ENCODE measurements at places on chromosomes 11 and 22.
A peak's percentile ranks its signal among the peaks of the same experiment; 100 is the strongest.

DNA sequence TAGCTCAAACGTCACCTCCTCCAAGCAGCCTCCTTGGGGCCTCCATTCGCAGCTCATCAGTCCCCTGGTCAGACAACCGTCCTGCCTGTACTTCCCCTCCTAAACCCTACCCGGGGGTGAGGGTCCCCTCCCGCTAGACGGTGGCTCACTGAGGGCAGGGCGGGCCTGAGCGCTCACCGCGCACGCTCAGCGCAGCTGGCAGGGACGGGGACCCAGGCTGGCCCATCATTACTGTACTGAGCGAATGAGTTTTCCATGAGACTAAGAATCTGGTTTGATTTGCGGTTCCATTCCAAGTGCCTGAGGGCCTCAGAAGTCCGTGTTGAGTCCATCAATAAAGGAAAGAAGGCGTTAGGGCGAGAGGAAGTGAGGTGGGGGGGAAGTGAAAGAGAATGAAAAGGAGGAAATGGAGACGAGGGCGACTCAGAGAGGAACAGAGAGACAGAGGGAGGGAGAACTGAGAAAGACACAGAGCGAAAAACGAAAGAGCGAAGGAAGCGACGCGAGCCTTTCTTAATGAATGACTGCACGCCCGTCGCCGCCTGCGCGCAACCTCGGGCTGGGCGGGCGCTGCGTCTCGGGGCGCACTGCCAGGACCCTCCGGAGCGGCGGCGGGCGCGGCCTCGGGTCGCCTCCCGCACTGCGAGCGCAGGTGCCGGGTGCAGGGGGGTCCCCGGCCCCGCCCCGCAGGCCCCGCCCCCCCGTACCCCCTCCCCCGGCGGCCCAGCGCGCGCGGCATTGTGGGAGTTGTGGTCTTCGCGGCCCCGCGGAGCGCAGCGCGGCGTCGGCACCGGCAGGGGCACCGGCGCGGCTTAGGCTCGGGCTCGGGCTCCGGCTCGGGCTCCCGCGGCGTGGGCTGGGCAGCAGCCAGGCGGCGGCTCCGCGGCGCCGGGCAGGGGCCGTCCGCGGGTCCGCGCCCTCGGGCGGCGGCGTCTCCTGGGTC lies at the start of gene ASPHD2:
ASPHD2 (plus strand) TSS at position 746 of the 943 bp plus-strand sequence. CDS start 4,356 bp downstream, outside the sequence.
- DNase-seq = peak; percentile 94

- DNase-seq = no peak
Measured at GRCh38 chr11:1839204-1839923, 583 bp downstream of the TNNI2 start.

DNA sequence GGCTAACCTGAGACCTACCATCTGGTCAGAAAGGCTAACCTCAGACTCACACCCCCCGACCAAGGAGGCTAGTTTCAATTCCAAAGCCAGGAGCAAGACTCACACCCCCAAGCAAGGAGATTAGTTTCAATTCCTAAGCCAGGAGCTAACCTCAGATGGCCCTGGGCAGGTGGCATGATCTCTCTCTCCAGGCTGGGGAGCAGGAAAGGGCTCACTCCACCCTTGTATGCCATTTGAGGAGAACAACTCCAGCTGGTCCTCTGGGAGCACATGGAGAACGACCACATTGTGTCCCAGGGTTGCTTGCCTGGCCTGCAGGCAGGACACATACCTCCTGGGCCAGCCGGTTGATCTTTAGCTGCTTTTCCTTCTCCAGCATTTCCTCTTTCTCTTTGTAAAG lies 32.6 kb downstream of the USH1C start:
- no peak for DNase-seq

DNA sequence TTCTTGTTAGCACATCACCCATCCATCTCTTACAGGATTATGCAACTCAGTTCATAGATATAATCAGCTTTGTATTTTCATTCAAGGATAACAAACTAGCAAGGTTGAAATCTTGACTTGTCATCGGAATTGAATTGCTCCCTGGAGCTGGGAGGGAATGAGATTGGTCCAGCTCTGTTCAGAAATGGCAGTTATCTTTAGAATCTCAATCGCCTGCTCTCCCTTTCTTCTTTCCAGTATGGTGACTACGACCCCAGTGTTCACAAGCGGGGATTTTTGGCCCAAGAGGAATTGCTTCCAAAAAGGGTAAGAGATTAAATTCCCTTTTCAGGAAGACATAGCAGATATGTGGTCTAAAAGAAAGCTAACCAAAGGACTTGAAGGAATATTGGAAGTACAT lies 51.0 kb downstream of the NF2 start:
- no peak for DNase-seq

- no peak for DNase-seq
Measured at GRCh38 chr11:120392793-120393192, 56.6 kb downstream of the ARHGEF12 start.

DNA sequence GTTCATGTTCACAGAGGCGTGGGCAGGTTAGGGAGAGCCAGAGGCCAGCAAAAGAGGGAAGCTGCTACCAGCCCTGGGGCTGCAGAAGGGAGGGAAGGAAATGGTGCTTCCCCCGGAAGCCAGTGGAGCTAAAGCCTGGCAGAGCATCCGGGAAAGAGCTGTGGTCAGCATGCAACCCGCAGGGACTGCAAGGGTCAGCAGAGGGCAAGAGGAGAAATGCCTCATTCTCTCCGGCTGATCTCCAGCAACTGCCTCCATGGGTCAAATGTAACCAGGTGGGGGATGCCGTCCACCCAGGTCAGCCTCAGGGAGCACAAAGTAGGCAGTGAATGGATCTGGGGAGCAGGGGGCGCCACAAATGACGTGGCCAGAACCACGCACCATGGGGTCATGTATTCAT lies 36.9 kb upstream of the PRR5 start:
- peak; percentile 90 for DNase-seq
